Lung (tissue), 17 donors: ENCODE measurements at places on chromosomes 6 and 20.

GRCh38 chr6:55941702-55942101 is 66.3 kb upstream of the BMP5 start:
- DNase-seq: peak; percentile 74

- DNase-seq: no peak
These were observed 508.1 kb upstream of the MAP3K7 start for GRCh38 chr6:91094806-91095475.

GRCh38 chr20:42181064-42181463 is 562.9 kb upstream of the CHD6 start:
- DNase-seq: no peak

GRCh38 chr20:51454250-51454865 is 88.2 kb downstream of the NFATC2 start:
- DNase-seq: no peak

DNA sequence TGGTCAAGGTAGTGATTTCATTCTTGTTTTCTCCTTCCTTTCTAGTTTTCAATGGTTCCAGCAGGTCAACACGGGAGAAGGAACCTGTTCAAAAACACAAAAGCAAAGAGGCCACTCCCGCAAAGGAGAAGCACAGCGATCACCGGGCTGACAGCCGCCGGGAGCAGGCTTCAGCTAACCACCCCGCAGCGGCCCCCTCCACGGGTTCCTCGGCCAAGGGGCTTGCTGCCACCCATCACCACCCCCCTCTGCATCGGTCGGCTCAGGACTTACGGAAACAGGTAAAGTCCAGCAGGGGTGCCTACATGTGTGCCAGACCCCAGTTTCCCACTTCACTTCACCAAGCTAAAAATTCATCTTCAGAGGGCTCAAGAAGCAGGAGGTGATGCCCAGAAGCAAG is 175.6 kb downstream of the DTNBP1 start:
- no peak for DNase-seq

GRCh38 chr6:45514454-45515230 is 136.9 kb upstream of the SUPT3H start:
- no peak for DNase-seq

GRCh38 chr6:19995575-19996257 is 158.5 kb downstream of the ID4 start:
- DNase-seq: no peak

DNA sequence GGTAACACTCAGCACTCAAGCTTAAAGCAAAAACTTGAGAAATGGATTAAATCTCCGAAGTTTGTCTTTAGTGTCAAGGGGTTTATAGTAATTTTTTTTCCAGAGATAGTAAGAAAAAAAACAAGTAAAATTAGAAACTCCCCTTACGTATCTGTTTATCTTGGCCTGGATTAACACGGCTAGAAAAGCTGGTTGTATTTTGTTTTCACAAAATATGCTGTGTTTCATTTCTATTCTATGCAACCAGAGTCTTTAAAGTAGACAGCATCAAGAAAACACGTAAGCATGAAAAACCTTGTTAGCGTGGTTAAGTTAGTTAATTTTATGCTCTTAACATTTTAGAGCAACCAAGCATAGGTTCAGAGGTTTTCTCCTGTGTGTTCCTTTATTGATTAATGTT is 21.8 kb upstream of the ERVFRD-1 start:
- DNase-seq: no peak

DNA sequence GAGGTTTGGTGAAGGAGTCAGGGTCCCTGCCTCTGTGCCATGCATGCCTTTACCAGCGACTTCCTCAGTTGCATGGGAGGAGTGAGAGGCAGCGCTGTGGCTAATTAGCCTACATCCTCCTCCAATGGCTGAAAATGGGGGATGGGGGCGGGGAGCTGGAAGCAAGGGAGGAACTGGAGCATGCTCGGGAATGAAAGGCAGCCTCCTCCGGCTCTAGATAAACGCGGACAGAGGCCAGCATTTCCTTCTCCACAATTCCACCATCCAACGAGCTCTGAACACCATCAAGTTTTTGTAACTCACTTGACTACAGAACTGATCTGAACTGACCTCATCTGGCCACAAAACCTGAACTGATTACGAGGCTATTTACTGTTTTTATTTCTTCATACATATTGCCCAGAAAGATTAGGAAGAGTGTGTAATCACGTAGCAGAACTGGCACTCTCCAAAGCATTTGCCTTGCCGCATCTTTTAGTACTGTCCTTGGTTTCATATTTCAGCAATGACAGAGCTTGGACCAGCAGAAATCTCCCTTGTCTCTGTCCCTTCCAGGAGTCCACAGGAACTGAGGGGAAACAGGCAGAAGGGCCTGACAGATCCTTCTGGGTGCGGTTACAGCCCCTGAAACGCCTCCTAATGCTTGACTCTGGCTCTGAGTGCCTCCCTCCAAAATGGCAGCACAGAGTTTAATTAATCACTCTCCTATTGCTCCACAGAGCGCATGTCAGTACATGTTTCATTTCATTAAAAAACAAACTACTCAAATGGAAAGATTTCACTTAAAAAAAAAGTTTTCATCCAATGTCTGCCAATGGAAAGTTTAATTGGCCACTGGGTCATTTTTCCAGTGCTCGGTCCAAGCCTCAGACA is 58.2 kb upstream of the TRAF3IP2 start:
- peak; percentile 90 for DNase-seq

GRCh38 chr20:8780915-8781314 is 288.0 kb upstream of the PLCB4 start:
- no peak for DNase-seq

- DNase-seq: no peak
These were observed 245.3 kb upstream of the UFL1 start for GRCh38 chr6:96276305-96276704.

DNA sequence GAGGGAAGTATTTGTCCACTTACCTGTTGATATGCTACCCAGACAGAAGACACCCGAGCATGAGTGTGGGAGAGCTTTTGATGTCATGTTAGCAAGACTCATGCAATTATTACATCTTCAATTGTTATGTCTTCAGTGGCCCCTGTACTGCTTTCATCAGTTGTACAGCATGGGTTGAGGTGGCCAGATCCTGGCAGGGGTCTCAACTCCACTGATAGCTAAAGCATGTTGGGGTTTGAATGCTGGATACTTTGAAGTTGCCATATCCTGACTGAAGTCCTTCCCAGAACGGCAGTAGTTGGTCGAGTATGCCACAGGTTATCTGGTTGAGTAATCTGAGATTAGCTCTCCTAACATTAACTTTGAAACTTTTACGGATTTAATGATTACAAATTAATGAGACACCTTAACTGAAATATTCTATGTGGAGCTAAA is 46.7 kb downstream of the LRRN4 start:
- peak; percentile 5 for DNase-seq

GRCh38 chr20:49516916-49517804 is 34.7 kb upstream of the KCNB1 start:
- DNase-seq: no peak

DNA sequence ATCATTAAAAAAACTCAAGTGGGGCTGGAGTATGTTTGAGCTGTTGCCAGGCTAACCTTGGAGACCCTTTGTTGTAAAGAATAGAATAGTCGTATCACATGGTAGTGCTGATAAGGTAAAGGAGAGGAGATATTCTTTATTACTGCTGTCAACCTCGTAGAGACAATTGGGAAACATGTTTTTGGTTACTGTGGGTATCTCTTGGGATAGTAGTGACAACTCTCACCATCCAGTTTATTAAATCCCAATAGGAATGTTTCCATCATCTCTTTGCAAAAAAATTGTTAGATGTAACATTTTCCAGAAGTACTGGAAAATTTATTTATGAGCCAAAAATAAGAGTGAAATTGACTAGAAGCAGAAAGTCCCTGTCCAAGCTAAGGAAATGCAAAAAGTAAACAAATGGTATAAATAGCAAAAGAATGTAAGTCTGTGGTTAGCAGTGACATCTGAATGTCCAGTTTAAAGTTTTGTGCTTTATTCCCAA is 829.3 kb upstream of the CITED2 start:
- peak; percentile 83 for DNase-seq

DNA sequence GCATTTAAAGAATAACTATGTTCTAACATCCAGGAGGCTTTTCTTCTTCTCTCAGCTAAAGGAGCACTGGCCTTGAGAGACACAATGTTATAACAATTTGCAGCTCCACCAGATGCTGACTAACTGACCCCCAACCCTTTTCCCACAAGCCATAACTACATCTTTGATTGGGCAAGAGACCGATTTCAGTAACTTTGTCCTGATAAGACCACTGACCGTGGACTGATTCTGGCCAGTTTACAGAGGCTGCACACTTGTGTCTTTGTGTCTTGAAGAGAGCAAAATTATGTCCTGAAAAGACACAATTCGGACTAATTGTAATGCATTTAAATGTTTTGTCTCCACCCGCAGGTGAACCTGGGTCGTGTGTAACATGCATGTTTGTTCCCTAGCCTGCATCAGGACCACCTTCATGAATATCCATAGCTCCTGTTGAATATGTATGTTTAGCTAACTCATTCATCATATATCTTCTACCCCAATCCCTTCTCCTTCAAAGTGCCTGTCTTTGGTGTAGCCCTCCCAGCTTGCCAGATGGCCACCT is 22.3 kb downstream of the ABRACL start:
- DNase-seq: no peak

GRCh38 chr6:128074567-128074966 is 173.7 kb upstream of the THEMIS start:
- DNase-seq: no peak

DNA sequence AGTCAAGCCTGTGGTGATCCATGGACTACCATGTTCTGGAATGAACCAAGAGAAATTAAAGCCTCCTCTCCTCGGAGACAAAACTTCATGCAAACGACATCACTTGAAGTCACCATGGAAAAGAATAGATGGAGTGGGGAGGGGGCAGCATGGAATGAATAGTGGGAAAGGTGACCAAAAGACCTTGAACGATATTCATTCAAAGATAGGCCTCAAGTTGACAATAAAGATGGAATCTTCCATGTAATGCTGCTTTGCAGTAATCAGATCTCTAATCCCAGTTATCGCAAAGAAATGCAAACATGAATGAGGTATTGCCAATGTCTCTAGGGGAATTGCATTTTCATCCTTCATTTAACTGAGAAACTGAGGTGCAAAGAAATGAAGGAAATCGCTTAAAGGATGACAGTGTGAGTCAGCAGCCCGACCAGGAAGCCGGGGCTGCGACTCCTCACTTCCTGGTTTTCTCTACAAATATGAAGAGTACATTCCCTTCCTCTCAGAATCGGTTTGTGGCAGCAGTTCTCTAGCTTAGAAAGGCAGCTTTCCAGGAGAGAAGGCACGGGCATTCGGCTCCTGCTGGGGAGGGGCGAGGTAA is 65.6 kb upstream of the RREB1 start:
- DNase-seq: no peak

DNA sequence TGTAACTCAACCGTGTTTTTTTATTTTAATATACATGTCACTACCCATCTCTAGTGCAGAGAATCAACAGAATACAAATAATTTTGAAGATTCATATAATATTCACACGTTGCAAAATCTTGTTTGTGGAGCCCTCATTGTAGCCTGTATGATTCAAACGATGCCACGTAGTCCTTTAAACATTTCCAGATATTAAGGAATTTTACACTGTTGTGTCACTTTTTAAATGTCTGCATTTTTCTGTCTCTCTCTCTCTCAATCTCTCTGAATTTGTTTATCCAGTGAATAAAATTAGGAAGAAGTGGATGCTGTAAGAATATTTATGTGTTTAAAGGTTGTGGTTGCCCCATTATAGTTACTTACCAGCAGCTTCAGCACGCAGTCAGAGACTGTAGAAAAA is 262.0 kb downstream of the PAX1 start:
- DNase-seq: no peak

DNA sequence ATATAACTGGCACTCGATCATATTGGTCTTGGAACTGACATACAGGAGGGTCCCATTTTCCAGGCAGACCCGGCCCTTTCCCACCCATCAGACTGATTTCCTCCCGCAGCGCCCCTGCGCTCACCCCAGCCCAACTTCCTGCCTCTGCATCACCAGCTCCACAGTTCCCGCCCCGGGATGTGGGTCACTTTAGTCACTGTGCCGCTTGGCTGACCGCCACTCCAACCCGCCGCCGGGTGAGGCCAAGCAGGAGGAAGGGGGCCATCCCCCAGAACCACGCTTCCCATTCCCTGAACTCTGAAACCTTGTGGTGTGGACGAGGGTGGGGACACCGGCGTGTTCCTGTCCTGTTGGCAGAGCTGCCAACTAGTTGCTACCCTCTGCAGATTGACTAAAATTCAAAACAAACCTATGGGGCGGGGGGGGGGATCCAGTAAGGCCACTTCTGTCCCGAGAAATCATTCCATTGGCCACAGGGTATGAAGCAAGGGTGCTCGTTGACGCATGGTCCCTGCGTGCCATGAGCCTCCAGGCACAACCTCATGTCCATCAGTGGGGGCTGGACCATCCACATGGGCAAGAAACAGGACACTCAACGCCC is 12.3 kb downstream of the TGM2 start:
- DNase-seq: peak; percentile 94

GRCh38 chr6:149389509-149390297 is 10.4 kb upstream of the SUMO4 start:
- DNase-seq: no peak

DNA sequence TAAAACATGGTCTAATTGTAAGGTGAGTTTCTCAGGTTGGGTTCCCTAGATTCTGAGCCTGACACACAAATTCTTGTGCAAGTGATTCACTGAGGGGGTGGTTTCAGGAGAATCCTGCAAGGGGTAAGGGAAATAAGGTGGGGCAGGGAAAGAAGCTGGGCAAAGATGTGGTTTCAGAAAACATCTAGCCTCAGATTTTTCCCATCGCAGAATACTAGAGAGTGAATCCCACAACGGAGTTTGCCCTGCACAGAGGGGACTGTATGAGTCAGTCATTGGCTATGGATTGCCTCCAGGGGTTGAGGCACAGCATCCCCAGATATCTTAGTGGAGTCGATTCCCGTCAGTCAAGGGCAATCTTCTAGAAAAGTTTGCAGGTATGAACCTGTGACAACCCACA is 65.2 kb downstream of the PRL start:
- DNase-seq: no peak

DNA sequence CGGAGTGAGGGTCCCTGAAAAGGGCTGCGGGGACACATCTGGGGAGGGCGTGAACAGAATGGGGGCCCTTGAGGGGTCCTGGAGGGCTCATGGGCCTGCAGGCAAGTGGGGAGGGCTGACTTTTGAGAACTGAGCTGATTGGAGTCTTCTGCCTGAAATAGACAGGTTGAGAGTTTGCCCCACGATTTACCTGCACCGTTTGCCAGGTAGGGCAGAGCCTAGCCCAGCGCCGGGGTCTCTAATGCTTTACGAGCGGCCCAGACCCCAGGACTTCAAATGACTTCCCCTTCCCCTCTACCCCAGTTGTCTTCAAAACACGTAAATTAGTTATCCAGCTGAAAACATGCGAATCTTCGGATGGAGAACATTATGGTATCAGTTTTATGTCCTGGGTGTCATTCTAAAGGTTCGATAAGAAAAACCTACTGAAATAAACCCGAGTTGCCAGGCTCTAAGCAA is 1.3 kb downstream of the PLCB1 start:
- no peak for DNase-seq

DNA sequence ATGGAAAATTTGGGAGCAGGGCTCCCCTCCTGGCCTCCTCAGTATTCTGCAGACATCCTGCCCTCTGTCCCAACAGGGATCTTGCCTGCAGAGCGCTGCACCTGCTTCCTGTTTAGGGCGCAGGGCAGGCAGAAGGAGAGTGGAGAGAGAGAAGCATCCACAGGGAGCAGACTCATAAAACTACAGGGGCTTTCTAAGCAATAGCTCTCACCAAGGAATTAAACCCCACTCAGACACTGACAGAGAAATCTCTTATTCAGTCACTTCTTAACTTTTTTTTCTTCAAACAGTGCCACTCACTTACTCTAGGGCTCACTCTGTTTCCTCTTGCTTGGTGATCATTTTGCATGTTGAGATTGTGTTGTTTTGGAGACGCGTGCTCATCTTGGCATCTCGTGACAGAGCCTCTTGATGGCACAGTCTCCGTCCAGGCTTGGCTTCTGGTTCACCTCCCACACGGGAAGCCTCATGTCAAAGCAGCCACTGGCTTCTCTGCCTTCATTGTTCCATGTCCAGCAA is 153.1 kb upstream of the INSM1 start:
- no peak for DNase-seq
